ENCODE measurements at places on chromosomes 13 and 19. TPM values are rescaled to one million over a fixed set of nuclear protein-coding genes. Genes with fewer than 3 reads are reported as not detected.

Gene CPT1C
- total RNA-seq, result 2.6 TPM

DNA sequence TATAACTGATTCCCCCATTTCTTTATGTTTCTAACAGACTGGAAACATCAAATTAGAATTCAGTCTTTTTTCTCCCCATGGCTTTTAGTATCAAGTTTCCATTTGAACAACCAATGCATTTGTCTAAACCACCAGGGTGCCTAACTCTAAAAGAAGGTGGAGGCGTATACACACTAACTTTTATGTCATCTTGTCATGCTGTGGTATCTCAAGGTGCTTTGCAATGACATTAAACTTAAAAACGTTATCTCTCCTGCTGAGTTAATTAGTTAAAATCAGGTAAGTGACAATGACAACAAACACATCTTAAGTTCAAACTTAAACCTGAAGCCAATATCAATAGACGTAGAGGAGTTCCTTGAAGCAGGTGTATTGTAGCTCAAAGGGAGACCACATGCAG lies 1001.7 kb downstream of the PCDH17 start:
- no peak for DNase-seq

DNA sequence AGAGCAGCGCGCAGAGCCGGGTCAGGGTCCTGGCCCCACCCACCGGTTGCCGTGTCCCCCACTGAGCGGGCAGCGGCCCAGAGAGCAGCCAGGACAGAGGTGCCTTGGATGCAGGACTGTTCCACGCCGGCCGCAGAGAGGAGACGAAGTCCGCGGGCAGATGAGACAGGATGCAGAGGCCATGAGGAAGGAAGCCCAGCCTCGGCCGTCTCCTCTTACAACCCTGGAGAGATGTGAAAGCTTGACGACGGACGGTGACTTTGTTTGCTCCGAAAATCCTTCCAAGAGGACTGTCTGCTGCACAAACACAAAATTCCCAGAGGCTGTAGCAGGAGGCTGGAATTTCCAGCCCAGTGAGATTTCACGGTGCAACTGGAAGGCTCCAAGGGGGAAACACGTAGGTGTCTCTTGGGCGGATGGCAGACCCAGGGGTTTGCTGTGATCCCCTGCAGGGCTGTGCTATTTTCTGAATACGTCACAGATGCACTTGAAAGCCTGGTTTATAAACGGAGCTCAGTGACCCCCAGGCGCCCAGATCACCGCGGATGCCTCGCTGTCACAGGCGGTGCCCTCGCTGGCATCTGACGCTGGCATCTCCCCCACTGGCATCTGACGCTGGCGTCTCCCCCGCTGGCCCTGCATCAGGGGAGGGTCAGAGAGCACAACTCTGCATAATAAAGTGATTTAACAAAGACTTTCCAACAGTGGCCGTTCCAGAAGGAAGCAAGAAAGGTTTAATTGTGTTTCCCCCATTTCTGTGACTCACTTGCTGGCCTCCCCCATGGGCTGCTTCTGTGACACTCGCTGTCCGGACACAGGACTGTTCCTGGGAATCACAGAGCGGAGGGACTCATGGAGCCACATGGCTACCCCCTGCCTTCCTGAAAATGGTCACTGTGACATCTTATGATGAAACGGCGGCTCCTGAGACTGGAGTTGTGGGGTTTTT lies 62.0 kb upstream of the C13orf46 start:
- DNase-seq, result no peak

Gene ATXN8OS
- not detected for total RNA-seq

GRCh38 chr13:41995336-41995735 lies 34.4 kb upstream of the VWA8 start:
- no peak for DNase-seq

- DNase-seq, result peak; percentile 79
These were observed 2.1 kb downstream of the ZNF563 start for GRCh38 chr19:12331211-12331941.

DNA sequence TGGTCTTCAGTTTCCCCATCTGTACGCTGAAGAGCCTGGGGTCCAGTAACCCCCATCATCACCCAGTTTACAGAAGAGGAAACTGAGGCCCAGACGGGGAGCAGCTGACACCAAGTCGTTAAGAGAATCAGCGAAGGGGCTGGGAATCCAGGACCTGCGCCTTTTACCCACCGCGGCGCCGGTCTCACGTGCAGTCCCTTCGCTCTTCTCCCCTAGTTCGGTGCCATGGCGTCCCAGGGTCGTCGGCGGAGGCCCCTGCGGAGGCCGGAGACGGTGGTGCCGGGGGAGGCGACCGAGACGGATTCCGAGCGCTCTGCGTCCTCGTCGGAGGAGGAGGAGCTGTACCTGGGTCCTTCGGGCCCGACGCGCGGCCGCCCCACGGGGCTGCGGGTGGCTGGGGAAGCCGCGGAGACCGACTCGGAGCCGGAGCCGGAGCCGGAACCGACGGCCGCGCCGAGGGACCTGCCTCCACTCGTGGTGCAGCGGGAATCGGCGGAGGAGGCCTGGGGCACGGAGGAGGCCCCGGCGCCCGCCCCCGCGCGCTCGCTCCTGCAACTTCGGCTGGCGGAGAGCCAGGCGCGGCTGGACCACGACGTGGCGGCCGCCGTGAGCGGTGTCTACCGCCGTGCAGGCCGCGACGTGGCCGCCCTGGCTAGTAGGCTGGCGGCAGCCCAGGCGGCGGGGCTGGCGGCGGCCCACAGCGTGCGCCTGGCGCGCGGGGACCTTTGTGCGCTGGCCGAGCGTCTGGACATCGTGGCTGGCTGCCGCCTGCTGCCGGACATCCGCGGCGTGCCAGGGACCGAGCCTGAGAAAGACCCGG lies 698 bp downstream of the BLOC1S3 start:
- DNase-seq, result peak; percentile 43

DNA sequence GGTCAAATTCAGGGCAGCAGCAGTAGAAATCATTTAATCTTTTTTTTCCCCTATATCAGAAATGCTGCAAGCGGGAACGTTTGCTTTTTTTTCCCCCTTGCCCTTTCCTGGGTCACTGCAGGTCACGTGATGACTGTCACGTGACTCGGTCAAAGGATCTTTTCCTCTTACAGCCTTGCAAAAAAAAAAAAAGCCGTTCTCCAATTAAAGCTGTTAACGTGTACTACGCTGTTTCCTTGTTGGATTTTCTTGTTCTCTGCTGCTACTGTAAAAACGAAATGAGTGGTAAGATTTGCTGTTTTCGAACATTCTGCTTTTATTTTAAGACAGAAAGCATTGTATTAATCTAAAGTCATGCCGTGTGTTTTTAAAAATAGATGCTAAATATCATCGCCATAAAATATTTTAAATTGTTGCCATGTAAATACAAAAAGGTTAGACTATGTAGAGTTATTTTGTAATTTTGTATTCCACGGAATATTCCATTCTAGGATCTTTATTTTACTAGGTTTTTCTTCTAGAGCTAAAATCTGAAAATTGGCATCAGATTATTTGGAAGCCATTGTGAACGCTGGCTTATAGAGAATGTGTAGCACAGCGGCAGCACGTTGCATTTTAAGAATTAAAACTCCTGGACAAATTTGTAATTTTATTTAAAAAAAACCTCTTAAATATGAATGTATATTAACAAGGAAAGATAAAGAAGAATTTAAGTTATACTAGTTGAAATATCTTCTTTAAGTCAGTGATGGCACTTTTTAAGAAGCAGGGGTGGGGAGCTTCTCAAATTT lies 109.8 kb upstream of the MLNR start:
- peak; percentile 88 for DNase-seq

Gene STAP2
- total RNA-seq, result 42.1 TPM

GRCh38 chr13:37069597-37070103 lies 10.2 kb upstream of the SUPT20H start:
- no peak for DNase-seq

GRCh38 chr13:51905787-51906186 lies 44.0 kb downstream of the CCDC70 start:
- DNase-seq, result no peak

- DNase-seq, result no peak
These were observed 268.7 kb downstream of the NHLRC3 start for GRCh38 chr13:39306639-39307589.

DNA sequence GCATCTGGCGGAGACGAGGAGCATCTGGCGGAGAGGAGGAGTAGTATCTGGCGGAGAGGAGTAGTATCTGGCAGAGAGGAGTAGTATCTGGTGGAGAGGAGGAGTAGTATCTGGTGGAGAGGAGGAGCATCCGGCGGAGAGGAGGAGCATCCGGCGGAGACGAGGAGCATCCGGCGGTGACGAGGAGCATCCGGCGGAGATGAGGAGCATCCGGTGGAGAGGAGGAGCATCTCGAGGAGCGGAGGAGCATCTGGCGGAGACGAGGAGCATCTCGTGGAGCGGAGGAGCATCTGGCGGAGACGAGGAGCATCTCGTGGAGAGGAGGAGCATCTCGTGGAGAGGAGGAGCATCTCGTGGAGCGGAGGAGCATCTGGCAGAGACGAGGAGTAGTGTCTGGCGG lies 18.6 kb downstream of the C13orf46 start:
- no peak for DNase-seq

Gene PLK5
- not detected for total RNA-seq

Gene SHISA7
- total RNA-seq, result not detected

GRCh38 chr19:6273701-6274601 lies 5.8 kb downstream of the MLLT1 start:
- peak; percentile 92 for DNase-seq

Gene HOOK2
- total RNA-seq, result 140 TPM

GRCh38 chr13:78659450-78659730 lies 435 bp upstream of the OBI1 start:
- DNase-seq, result no peak

DNA sequence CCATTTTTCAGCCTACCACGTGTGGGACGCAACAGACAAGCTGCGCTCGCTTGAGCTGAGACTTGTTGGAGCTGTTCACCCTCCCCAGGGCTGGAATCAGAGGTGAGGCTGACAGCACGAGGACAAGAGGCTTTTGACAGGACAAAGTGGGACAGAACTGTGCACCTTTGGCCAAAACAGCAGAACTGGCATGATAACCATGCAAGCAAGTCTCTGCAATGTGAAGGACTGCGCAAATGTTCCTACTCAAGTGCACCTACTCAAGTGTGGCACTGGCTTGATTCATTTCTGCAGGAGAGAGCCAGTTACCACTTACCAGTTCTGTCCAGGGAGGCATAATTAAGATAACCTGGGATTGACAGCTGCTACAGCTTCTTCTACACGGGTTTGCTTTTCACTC lies 62.2 kb upstream of the TM9SF2 start:
- peak; percentile 64 for DNase-seq

DNA sequence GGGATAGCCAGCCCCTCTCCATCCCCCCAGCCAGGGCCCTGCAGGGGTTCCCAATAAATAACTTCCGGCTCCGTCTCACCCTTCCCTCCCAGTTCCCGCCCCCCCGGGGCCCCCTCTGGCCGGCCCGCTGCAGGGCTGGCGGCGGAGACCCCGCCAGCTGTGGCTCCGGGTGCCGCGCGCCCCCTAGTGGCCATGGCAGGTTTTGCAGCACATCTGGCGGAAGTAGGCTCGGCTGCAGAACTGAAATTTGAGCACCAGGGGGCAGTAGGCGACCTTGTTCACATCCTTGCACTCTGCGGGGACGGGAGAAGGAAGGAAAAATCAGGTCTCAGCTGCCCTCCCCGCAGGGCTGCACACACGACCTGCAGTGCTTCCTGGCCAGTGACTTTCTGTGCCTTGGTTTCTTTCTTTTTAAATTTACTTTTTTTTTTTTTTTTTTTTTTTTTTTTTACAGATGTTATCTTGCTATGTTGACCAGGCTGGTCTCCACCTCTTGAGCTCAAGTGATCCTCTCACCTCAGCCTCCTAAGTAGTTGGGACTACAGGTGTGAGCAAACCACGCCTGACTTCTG lies 3.6 kb upstream of the MYO1F start:
- peak; percentile 68 for DNase-seq

DNA sequence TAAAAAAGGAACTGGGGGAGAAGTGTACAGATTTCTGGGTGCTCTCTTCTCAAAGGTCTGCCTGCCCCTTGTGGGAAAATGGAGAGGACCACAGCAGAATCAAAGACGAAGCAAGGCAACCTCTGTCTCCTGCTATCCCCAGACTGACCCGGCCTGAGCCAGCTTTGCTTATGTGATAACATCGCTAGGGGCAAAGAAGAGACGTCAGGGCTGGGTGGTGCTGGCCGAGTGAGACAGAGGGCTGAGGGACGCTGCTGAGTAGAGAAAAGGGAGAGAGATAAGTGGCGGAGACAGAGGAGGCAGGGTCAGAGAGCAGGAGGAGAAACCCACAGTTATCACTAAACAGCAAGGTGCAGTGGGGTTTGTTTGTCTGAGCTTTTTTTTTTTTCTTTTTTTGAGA lies 4.6 kb upstream of the MUC16 start:
- no peak for DNase-seq

Gene ZNF571
- total RNA-seq, result 16.8 TPM

GRCh38 chr13:48142436-48142835 lies 47.5 kb upstream of the MED4 start:
- DNase-seq, result no peak

Gene SYT5
- total RNA-seq, result not detected

Gene ZNF497
- 7.1 TPM for total RNA-seq

All from thyroid gland (tissue), 4 donors.